ENCODE measurements at places on chromosomes 2 and 18.

GRCh38 chr2:32063310-32064020 lies at the start of gene SPAST:
TSS of gene SPAST (plus strand) at chr2:32063556. CDS start at chr2:32063832, 276 bp downstream.
- peak; percentile 88 for DNase-seq

- DNase-seq = no peak
These were observed 94.5 kb downstream of the SNTG2 start for GRCh38 chr2:1045109-1045508.

- peak; percentile 80 for DNase-seq
These were observed 18.9 kb downstream of the TET3 start for GRCh38 chr2:74003494-74004211.

DNA sequence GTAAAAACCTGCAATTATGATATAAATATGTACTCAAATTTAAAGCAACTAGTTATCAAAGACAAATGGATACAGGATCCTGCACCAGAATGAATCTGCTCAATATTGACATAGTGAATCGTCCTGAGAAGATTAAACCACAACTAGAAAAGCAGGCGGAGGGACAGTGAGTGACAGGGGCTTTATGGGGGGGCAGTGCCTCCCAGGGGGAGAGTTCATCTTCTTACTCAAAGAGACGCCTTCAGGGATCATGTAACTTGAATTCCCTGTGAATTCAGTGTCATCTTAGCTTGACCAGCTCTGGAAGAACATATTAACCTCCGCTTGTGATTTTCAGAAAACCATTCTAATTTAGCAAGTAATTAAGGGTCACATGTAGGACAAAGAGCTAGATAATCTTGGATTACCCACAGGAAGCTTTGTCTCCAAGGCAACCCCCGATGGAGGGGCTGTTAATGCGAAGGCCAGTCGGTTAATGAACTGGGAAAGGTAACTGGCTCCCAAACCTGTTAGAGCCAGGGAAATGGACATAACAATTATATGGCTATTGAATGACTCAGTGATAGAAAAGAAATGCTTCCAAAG lies 17.4 kb upstream of the LMAN1 start:
- DNase-seq = no peak

DNA sequence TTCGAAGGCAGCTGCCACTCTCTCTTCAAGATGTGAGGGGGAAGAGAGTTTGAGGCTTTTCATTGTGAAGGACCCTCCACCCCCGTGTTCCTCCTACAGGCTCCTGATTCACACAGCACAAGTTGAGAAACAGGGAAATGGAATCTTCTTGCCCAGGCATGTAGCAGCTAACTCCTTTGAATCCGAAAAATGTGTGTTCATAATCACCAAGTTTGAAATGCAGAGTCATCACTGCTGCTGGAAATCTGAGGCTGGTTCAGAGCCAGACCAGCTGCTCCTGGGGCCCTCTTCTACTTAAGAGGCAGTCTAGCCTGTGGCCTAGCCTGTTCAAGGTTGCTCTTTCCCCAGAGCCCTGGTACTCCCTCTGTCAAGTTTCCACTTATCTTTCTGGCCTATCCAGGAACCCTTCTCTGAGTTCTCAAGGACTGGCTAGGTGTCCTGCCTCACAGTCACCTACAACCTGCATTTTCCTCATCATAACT lies 166.4 kb downstream of the TMEM247 start:
- DNase-seq = peak; percentile 72

DNA sequence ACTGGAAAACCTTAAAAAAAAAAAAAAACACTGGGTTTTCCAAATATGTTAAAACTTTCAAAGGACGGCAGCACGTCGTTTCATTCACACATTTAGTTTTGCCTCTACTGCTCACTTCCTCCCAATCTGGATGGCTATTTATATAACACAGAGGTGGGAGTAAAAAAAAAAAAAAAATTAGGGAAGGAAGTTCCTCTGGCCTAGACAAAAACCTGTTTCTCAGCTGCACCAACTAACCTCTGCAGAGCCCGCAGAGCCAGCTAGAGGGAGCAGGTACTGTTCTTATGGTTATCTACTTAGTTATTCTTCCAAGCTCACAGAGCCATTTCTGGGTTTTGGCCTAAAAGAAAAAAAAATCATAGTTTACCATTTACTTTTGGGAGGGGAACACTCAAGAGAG lies 28.1 kb downstream of the SLC1A4 start:
- DNase-seq = no peak

GRCh38 chr2:190412966-190413365 lies 4.8 kb downstream of the MFSD6 start:
- no peak for DNase-seq

DNA sequence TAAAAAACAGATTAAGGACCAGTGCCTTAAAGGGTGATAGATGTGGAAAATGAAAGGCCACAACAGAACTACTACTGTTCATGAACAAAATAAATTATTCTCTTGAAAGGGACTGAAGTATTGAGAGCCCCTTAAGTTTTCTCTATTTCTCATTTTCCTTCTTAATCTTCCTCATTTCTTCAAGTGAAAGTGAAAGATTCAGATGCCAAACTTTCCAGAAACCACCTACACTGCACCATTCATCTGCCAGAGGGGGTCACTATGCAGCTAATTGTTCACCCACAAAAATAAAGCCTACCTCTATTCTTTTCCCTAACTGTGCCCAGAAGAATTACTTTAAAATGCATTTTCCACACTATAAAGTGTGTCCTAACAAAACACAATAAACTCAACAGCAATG lies 140.1 kb downstream of the NR4A2 start:
- DNase-seq = peak; percentile 6

DNA sequence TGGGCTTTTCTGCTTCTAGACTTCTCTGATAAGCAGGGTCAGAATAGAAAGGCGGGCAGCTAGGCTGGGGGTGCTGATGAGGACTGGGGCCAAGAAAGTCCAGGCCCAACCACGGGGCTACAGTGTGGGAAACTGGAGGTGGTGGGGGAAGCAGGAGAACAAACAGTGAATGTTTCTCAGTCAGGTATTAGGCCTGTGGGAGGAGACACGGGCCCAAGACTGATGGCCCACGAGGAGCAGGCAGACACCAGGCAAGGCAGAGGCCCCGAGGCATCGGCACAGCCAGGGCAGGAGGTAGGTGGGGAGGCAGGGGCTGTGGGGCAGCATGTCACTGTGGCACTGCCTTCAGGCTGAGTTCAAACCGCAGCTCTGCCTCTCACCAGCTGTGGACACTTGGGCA lies 40.7 kb downstream of the KCNIP3 start:
- DNase-seq = no peak

DNA sequence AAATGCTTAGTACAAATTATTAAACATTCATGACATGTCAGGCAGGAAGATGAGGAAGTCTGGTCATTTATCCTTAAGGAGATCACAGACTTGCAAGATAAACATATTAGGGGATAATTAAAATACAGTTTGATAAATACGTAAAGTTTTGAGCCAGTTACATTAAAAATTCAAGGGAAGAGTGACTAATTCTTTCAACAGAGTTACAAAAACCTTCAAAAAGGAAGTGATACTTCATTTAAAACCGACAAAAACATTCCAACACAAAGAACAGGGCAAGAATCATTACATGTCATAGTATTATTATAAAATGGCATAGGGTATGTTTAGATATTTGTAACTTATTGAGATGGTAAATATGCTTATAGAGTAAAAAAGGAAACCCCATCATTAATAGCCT lies 636.0 kb downstream of the NR4A2 start:
- DNase-seq = no peak

DNA sequence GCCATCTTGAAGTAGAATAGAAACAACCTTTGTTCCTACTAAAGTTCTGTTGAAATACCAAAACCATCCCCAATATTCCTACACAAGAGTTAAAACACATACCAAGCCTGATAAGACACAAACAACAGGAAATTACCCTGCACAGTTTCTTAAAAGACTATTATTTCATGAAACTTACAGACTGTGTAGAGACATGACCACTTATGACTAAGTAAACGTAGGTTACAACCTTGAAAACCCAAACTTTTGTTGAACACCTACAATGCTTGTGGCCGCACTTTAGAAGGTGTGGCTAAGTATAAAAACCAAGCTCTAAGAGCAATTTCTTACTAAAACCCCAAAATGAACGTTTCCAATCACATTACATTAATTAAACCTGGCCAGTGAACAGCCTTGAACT lies 2.0 kb downstream of the SMAD2 start:
- DNase-seq = no peak

- DNase-seq = no peak
These were observed 360.8 kb downstream of the GRB14 start for GRCh38 chr2:164260506-164260905.

DNA sequence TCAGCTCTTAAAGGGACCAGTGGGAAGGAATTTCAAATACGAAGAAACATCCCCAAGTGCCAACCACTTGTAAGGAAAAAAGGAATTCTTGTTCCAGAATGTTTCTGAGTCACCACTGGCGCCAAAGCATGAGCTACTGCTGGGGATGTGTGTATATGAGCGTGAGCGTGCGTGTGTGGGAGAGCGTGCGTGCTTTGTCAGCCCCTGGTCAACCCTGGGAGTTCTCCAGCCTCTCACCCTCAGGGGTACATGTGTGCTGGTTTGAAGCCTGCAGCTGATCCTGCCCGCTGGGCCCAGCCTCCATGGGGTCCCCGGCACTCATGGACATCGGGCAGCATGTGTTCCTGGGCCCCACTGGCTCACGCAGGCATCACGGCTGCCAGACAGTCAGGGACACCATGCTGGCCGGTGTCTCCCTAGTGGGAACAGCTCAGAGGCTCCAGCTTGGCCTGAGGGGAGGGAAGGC lies 17.1 kb downstream of the HS6ST1 start:
- DNase-seq = peak; percentile 85

DNA sequence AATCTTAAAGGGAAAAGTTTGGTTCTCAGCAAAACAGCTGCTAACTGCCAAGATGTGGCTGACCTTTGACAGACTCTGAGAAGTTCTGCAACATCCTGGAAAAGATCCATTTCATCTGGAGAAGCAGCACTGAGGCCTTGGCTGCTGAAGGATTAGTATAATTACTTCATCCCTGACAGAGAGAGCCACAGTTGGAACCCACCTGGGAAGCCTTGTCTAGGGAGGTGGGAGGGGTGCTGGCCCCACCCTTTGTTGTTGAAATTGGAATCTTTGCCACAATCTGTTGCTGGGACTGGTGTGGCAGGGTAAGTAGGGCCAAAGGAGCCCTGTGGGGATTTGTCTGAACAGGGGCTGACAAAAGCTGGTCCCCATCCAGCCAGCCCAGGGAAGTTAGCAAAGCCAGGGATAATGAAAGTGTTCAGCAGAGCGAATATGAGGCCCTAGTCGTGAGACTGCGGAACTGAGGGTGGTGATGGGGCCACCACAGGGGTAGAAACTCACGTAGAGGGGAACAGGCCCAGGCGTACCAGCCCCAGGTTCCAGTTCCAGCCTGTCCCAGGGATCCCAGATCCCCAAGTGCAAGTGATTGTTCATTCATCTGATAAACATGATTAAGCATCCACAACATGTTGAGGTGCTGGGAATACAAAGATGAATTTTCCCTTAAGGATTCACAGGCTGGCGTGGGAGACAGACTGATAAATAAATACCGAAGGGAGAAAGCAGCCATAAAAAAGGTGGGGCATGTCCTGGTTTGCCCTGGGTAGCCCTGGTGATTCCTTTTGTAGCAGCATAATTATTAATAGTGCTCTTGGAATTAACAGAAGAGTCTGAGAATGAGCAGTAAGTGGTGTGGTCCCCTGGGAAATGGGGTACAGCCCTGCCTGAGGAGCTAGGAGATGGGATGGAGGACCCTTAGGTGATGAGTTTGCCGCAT lies 60.0 kb downstream of the MYO1B start:
- peak; percentile 11 for DNase-seq

DNA sequence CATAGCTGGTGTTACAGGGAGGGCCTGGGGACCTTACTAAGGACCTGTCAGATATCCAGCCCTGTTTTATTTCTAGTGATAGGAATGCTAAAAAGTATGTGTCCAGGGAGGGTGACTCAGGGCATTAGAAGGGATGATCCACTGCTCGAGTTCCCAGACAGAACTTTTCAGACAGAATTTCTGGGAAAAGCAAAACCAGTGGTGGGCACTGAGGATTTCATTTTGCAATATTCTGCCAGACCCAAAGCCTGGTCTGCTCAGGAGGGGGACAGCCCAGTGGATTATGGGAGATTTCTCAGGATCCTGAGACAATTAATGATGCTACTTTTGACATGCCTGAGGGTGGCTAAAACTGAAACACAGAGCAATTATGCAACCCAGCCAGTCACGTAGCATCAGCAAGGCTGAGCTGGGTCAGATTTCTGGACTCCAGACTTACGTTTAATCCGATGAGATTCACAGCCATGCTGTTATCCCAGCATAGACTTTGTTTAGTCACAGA lies 4.7 kb upstream of the KCNE4 start:
- DNase-seq = peak; percentile 45

GRCh38 chr2:238161291-238162051 lies 2.7 kb downstream of the ERFE start:
- no peak for DNase-seq

- DNase-seq = no peak
These were observed 30.0 kb downstream of the NPC1 start for GRCh38 chr18:23556145-23556780.

DNA sequence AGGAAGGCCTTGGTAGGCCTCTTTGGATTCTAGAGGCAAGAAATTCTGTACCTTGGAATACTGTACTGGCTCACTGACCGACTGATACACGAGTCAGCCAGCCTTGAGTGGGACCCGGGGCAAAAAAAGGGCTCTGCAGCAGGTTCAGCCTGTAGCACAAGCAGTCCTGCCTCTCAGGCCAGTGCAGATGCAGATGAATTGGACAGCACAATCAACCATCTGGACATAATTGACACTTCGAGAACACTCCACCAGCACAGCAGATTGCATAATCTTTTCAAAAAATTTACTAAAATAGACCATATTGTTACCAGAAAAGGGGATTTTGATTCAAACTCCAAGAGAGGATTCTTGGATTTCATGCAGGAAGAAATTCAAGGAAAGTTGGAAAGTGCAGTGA lies 241.6 kb downstream of the RPIA start:
- DNase-seq = no peak

DNA sequence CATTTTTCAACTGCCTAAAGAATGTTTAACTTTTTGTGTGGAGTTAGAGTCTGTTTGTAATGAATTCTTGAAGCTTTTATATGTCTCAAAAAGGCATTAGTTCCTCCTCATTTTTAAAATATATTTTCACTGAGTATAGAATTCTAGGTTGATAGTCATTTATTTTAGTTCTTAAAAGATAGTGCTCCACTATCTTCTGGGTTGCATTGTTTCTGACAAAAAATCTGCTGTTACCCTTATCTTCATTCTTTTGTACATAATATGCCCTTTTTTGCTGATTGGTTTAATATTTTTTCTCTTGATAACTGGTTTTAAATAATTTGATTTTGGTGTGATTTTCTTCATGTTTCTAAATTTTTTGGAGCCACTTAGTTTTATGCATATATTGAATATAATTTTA lies 754.7 kb upstream of the GYPC start:
- DNase-seq = no peak

- peak; percentile 6 for DNase-seq
These were observed 104.8 kb upstream of the TFPI start for GRCh38 chr2:187658952-187659525.
